ENCODE measurements at places on chromosomes 7 and 10.
A peak's percentile ranks its signal among the peaks of the same experiment; 100 is the strongest.

- DNase-seq: peak; percentile 61
These were observed 18.8 kb downstream of the ZC3HAV1L start for GRCh38 chr7:139016931-139017511.

DNA sequence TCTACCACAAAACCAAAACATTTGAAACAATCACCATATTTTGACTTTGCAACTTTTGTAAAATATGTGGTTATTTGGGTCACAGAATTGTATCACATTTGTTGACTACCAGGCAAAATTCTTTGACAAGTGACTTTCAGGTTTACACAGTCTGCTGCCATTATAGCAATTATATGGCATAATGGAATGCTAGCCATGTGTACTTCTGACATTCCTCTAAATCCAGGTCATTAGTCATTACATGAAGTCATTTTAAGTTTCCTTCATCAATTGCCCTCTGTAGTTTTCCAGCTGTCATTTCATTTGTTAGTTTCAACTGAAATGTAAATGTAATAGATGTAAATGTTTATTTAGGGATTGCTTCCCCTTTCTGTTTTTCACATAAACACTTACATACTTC lies 137.5 kb downstream of the IMMP2L start:
- DNase-seq: no peak

DNA sequence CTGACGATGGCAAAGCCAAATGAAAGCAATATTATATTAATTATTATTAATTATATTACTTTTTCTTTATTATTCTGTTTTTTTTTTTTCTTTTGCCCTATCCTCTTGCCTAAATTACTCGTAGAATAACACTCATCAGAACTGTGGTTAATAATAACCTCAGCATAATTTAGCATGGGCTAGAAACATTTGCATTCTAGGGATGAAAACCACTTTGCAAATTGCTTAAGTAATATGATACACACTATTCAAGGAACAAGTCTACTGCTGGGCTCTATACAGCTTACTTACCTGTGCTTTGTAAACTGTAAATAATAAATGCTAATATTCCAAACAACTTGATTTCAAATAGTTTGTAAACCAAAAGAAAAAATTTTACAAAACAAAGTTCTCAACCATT lies 375.8 kb downstream of the HGF start:
- DNase-seq: no peak

GRCh38 chr10:6020826-6021225 lies 41.3 kb downstream of the IL2RA start:
- no peak for DNase-seq

DNA sequence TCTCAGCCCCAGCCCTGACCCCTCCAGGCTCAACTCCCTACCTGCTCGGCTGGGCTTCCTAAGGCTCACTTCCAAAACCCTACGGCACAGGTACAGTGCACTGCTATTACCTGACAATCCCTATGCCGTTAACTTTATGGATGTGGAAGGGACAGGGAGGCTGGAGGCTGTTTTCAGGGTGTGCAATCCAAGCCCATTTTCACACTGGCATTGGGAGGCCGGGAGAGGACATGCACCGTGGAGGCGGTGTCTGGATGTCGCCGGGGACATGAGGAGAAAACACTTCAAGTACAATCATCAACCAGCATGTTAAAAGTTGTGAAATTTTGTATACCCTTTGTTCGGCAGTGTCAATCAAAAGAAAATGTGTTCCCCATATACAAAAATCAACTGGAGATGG lies 80.1 kb downstream of the MAD1L1 start:
- DNase-seq: no peak

DNA sequence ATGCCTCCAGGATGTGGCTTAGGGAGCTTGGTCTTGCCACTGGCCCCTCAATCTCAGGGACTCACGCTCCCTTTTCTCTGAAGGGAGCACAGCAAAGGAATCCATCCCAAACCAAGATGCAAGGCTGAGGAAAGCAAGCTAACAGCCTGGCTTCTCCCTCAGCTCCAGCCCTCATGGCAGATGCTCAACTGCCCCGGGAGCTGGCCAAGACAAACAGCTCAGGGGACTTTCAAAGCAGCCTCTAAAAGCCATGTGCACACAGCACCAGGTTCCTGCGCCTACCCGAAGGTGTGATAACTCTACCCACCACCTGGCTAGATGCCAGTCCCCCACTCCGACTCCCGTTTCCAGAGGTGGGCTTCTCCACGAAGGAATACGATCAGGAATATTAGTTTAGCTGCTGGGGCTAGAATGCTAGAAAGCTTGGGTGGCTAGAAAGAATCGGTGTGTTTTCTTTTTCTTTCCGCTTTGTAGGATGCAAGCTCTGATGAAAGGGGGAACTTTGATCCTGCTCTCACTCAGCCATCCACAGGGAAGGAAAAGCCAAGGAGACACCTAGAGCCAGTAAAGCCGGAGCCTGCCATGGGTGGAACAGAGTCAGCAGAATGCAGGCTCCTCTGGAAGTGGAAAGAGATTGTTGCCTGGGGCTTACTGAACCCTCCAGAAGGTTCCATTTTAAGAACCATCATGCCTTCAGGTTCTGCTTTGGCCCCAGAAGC lies 89.0 kb upstream of the FGFR2 start:
- no peak for DNase-seq

DNA sequence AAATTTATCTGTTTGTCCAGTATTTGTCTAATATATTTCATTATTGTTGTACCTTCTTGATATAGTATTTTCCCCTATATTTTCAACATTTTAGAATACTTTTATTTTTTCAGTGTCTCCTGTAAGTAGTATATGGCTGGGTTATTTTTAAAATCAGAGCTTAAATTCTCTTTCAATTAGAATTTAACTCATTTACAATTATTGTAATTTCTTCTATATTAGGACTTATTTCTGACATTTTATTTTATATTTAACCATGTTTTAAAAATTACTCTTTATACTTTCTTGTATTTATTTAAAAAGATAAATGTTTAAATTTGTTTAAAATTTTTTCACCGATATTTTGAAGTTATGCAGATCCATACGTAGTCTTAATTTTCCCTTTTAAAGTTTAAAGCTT lies 220.0 kb upstream of the NPVF start:
- no peak for DNase-seq

DNA sequence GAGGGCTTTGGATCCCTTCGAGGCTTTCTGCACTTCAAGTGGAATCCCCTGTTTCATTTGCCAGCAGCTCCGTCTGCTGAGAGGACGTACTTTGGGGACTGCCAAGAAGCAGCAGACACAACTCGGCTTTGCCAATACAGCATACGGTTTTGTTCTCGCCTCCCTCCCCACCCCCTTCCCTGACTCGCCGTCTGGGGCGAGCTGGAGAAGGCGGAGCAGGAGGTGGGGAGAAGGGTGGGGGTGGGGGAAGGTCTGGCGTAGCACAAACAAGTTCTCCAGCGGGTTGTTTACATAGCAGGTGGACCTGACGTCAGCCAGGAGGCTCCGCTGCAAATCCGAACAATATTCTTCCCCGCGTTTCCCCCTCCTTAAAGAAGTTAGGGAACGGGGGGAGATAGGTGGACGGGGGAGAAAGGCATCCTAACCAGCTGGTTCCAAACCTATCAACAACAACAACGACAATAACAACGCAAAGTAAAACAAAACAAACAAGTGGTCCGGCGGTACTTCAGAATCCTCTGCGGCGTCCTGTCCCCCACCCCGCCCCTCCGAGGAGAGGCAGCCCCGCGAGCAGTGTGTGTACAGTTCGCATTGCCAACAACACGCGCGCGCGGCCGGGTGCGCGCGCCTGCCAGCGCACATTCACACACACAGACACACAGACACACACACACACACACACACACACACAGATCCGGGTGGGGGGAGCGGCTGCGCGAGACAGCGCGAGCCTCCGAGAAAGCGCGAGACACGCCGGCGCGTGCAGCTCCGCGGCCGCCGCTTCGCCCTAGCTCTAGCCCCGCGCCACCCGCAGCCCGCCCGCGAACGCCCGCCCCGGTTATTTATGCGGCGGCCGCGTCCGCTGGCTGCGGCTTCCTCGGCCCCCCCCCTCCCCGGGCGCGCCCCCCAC lies 167.0 kb upstream of the PPP1R3A start:
- DNase-seq: no peak

GRCh38 chr7:157269341-157270059 lies 67.3 kb upstream of the DNAJB6 start:
- no peak for DNase-seq

GRCh38 chr7:25171071-25171470 lies 46.0 kb upstream of the CYCS start:
- DNase-seq: no peak

DNA sequence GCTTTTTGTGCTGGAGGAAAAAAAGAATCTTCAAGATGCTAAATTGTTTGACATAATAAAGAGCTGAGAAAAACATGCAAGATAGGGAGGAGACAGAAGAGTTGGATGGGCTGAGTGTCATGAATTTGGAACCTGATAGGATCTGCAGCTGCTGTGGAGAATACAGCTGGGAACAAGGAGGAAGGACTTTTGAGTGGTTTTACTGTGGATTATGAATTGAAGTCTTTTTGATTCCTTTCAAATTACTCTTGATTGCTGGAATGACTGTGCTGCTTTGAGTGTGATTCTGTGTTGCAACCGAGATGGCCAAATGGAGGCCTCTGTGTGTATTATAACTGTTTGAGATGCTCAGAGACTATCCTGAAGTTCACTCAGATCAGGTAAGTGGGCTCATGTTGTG lies 4.0 kb downstream of the EFCAB10 start:
- DNase-seq: no peak

DNA sequence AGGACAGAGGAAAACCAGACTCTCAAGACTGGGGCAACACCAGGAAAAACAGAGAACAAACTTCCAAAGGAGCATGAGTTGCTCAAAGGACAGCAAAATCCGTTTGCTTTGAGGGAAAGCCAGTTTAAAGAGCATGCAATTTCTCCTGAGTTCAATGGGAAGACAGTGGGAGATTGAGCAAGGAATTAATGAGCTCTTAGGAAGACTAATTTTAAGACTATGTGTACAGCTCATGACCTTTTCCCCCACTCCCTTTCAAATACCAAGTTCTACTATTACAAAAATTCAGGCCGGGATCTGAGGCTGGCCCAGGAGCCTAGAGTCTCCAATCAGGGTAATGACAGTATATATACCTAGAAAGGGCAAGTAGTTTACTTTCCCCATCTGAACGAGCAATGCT lies 79.2 kb downstream of the EPDR1 start:
- DNase-seq: no peak

DNA sequence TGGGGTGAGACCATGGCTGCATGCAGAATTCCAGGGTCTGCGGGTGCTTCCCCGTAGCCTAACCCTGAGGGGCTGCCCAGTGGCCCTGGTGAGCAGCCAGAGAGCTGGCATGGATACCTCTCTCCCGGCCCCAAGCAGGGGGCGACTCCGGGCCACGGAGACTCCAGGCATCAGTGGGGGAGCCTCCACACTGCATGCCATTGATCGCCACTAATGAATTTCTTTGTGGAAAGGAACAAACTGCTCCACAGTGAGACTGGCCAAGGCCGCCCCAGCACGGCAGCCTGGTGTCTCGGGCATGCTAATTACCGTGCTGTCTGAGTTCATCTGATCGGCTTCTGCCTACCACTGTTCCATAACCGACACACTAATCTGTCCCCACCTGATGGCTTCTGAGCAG lies 184.4 kb downstream of the GRID1 start:
- DNase-seq: no peak

- no peak for DNase-seq
These were observed 625 bp downstream of the RP9 start for GRCh38 chr7:33108554-33109004.

GRCh38 chr7:55526329-55526728 lies 46.0 kb downstream of the VOPP1 start:
- no peak for DNase-seq

- DNase-seq: no peak
These were observed 73.9 kb downstream of the AMZ1 start for GRCh38 chr7:2761801-2762497.

DNA sequence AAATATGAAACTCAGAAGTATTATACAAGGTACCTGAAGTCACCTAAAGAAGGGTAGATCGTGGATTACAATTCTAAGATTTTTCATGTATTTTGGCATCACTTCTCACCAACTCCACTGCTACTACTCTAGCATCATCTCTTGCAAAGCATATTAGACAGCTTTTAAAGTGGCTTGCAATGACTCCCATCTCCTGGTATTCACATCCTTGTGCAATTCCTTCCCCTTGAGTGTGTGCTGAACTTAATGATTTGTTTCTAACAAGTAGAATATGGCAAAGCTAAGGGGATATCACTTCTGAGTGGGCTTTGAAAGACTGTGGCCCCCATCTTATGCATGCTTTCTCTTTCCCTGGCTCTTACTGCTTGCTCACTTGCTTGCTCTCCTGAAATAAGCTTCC lies 280.2 kb downstream of the SNX13 start:
- DNase-seq: no peak

GRCh38 chr7:36514289-36515243 lies 124.9 kb downstream of the ANLN start:
- DNase-seq: no peak

- no peak for DNase-seq
These were observed at the start of gene DNAH11 for GRCh38 chr7:21542891-21543527. Gene DNAH11, plus strand, starts transcription at chr7:21543039. Its CDS starts 207 bp downstream, at chr7:21543246.

DNA sequence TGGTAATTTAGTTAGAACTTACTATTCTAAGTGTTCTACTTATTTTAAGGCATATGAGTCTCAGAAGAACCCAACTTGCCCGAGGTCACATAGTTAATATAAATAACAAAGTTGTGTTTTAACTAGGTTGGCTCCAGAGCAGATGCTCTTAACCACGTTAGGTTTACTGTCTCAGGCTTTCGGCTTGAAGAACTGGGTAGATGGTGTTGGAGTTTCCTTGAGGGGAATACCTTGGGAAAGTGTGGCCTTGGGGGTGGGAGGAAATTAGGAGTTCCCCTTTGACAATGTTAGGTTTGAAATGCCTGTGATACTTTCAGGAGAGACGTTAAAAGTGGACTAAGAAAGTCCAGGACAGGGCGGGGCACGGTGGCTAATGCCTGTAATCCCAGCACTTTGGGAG lies 9.6 kb downstream of the ZNF398 start:
- DNase-seq: no peak

GRCh38 chr7:24727154-24728120 lies 29.8 kb downstream of the GSDME start:
- DNase-seq: no peak

GRCh38 chr10:28652703-28653102 lies 24.6 kb upstream of the BAMBI start:
- DNase-seq: no peak

GRCh38 chr7:40303996-40304395 lies 169.2 kb downstream of the SUGCT start:
- no peak for DNase-seq

- DNase-seq: peak; percentile 3
These were observed 184.2 kb downstream of the STK31 start for GRCh38 chr7:23893942-23894891.

GRCh38 chr10:97858001-97858439 lies 8.4 kb downstream of the GOLGA7B start:
- no peak for DNase-seq

DNA sequence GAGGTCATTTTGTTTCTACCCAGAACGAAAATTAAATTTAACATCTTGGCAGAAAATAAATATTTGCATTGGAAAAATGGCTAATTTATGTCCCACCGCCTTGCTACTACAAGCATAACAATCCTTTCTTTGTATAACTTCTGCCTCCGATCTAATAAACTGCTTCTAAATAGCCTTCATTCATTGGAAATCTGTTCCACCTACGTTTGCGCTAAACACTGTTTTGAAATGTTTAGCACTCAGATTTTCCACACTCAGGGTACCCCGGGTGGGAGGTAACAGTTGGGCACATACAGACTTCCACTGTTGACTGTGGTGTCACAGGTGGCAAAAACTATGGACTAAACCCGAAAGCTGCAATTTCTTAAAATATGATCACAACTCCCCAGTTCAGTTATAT lies 96.4 kb downstream of the FGFR2 start:
- no peak for DNase-seq

- no peak for DNase-seq
These were observed 13.5 kb upstream of the ENTPD1 start for GRCh38 chr10:95742485-95742884.

Data from naive thymus-derived CD8-positive, alpha-beta T cell (primary cell).